ENCODE measurements at places on chromosomes 6 and 20.
A peak's percentile ranks its signal among the peaks of the same experiment; 100 is the strongest.

- no peak for DNase-seq
These were observed 303.8 kb upstream of the THEMIS start for GRCh38 chr6:128204616-128205015.

DNA sequence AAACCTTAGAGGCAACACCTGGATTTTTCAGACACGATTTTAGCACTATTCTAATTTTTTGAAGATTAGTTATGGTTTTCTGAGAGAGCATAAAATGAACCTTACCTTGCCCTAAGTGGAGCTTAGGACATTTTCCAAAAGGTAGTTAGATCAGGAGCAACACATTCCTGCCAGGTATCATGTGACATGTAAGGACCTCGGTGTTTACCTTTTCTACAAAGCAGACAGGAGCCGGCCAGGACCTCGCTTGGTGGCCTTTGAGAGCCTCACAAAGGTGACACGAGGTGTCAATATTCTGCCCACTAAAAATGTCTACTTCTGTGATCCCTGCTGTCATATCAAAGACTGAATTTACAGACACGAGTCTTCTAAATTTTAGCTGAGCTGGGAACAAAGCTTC is 174.9 kb downstream of the SMOC2 start:
- no peak for DNase-seq

GRCh38 chr6:45609141-45609638 is 231.5 kb upstream of the SUPT3H start:
- DNase-seq: no peak

GRCh38 chr6:134299236-134299635 is 18.7 kb downstream of the SGK1 start:
- DNase-seq: no peak

GRCh38 chr6:157908369-157909281 is 73.0 kb upstream of the SYNJ2 start:
- DNase-seq: no peak

GRCh38 chr6:16591396-16592222 is 169.7 kb downstream of the ATXN1 start:
- DNase-seq: peak; percentile 40

- DNase-seq: no peak
These were observed 92.3 kb downstream of the RFX6 start for GRCh38 chr6:116969211-116969863.

DNA sequence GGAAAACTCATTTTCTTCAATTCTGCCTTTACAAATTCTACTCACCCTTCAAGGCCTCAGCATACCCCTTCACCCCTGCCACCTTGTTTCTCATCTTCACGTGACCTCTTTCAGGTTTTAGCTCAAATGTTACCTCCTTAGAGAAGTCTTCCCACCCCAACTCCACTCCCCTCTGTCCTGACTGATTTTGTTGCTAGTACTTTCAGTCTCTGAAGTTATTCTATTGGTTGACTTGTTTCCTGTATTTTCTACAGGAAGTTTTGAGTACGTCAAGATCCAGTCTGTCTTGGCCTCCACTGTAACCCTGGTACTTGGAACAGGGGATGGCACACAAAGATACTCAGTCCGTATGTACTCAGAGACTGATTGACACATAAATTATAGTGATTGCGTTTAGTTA is 296.1 kb downstream of the DHX35 start:
- DNase-seq: no peak

- peak; percentile 30 for DNase-seq
These were observed at the start of gene ACSS1 for GRCh38 chr20:25058051-25058846. Gene ACSS1 (minus strand): TSS chr20:25058139. CDS start chr20:25058102, 37 bp downstream.

- DNase-seq: no peak
These were observed 1.6 kb downstream of the PPP1R16B start for GRCh38 chr20:38806855-38807655.

GRCh38 chr20:21933526-21933925 is 228.1 kb downstream of the PAX1 start:
- no peak for DNase-seq

- DNase-seq: no peak
These were observed 323.3 kb upstream of the NT5E start for GRCh38 chr6:85126485-85127167.

- DNase-seq: no peak
These were observed 175.6 kb upstream of the MYLIP start for GRCh38 chr6:15953152-15953880.

DNA sequence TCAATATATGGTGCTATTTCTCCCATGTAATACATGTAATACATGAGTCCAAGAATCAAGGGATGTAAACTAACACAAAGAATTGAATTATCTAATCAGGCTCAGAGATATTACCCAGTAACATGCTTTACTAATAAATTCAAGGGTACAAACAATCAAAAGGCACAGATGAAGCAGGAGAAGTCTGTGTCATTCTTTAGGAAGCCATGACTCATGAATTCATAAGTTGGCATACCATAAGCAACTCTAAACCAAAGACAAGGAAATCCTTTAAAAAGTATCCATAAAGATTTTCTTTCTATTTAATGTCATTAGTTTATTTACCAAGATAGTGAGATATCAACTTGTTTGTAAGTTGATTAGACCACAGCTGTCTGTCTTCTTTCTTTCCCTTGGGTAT is 446.0 kb upstream of the IMPG1 start:
- DNase-seq: no peak

DNA sequence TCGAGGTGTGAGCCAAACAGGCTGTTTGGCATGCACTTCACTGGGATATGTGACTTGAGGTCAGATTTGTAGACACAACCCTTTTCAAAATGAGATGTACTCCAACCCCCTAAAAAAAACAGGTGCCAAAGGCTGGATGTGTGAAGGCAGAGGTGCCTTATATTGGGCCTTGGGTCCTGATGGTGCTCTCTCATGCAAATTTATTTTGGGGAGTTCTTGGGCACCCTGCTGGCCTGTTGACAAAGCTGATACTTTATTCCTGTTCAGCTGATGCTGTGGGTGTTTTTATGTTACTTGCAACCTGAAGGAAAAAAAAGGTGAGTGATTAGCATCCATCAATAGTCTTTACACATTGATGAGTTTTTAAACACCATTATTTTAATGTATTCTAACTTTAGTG is 121.5 kb downstream of the DNAH8 start:
- DNase-seq: no peak

GRCh38 chr6:169802790-169803189 is 51.4 kb downstream of the ERMARD start:
- no peak for DNase-seq

DNA sequence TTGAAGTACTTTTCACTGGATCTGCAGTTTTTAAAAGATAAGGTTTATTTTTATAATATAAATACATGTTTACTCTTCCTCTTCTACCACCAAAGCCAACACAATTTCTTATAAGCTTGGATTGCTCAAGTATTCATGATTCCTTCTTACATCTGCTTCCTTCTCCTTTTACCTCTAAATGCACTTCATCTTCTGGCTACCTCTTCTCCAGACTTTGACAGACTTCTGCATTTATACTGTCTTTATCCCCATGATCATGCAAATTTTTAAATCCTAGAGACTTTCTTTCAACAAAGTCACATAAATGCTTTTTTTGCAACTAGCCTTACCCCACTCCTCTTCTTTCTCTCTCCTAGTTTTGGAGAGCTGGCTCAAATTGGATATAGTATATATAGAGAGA is 142.9 kb downstream of the TFAP2B start:
- no peak for DNase-seq

DNA sequence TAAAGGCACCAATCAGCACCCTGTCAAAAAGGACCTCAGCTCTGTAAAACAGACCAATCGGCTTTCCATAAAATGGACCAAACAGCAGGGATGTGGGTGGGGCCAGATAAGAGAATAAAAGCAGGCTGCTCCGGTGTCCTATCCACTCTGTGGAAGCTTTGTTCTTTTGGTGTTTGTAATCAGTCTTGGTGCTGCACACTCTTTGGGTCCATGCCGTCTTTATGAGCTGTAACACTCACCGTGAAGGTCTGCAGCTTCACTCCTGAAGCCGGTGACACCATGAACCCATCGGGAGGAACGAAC is 7.3 kb upstream of the PXDC1 start:
- DNase-seq: no peak

DNA sequence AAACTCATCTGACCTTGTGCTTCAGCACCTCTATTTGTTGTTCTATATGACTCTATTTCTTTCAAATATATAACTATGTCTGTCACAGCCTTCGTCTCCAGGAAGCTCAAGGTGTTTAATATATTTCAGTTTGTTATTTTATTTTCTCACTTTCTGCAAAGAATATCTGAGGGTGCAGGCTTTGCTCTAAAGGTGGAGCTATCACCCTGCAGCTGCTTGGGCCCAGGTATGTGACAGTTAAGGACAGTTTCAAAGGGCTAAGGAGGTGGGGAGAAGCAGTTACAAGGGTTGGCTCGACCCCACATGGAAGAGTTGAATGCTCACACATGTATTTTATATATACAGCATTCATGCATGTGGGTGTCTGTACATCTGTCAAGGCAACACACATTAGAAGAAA is 405.6 kb downstream of the BTBD9 start:
- no peak for DNase-seq

DNA sequence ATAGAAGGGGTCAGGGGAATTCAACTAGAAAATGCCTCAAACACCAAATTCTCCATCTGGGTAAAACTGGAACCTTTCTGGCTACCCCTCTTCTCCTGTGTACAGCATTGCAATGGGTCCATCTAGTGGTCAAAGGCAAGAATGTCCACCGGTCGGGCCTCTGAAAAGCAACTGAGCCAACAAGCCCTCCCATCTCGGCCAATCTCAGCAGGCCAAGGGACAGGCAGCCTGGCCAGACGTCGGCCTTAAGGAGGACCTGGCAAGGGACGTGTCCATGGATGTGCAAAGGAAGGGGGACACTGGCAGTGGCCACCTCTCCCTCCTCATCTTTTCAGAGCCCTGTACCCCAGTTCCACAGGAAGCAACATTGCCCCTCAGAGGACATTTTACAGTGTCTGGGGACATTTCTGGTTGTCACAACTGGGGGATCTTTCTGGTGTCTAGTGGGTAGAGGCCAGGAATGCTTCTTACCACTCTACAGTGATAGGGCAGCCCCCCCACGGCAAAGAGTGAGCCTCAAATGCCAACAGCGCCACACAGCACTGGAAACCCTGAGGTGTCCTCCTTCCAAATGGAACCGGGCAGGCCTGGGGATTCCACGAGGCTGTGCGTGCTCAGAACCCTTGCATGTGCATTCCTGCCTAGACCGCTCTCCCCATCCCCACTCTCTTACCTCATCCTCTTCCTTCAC is 99.8 kb upstream of the FOXA2 start:
- no peak for DNase-seq

DNA sequence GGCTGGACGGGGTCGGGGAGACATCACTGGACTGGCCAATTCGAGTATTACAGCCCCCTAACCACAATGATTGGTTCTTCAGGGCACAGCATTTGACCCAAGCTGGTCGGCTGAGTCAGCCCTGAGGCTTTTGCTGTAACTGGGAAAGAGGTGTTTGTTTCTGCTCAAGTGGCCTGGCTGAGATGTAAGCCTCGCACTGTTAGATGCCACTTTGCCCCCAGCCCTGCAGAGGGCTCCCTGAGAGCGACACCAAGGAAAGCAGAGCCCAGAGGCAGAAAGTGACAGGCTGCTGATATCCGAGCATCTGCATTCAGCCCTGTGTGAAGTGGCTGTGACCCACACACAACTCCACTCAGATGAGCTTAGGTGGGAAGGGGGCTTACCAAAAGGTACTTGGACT is 19.4 kb downstream of the ERGIC3 start:
- no peak for DNase-seq

- no peak for DNase-seq
These were observed 657.5 kb upstream of the GJE1 start for GRCh38 chr6:141475259-141475658.

GRCh38 chr6:125747589-125748405 is 1.6 kb upstream of the HEY2 start:
- DNase-seq: peak; percentile 14

Data from stimulated activated CD4-positive, alpha-beta T cell treated with anti-CD3 and anti-CD28 coated beads, TNF-alpha, amount 100 ng/mL, for 24 hours (primary cell).